Activated CD4-positive, alpha-beta T cell treated with anti-CD3 and anti-CD28 coated beads, Interleukin-2, amount 50 U/mL, for 24 hours (primary cell): ENCODE measurements at places on chromosomes 11 and 22.

DNA sequence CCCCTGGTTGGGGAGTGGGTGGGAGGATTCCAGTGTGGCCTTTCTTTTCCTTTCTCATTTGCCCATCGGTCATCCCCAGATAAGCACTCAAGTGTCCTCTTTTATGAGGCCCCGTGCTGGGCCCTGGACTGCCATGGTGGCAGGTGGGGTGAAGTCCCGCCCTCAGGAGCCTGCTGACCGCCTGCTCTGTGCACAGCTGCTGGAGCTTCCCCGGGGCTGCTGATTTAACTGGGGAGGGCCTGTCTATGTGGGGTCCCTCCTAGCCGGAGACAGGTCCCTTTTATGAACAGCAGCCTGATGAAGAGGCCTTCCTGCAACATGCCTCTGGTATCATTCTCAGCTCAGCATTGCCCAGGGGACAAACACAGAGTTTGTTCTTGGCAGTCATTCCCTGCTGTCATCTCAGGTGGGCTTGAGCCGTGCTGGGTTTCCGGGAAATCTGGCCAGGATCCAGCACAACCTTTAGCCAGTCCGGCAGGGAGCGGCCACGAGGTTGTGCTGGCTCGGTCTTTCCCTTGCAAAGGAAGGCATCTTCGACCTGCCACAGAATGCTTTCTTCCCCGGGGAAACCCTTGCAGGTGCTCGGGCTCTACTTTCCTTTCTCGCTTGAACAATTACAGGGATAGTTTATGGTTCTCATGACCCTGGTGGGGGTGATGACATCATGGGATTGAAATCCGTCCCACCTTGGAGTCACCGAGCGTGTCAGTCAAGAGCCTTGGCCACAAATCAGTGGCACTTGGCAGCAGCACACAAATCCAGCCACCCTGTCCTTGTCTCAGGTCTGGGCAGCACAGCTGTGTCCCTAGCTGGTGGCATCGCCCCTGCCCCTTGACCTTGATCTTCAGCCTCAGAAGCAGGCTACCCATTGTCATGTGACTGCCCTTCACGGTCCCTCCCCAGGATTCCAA, 20.1 kb downstream of the ST14 start:
- no peak for DNase-seq

DNA sequence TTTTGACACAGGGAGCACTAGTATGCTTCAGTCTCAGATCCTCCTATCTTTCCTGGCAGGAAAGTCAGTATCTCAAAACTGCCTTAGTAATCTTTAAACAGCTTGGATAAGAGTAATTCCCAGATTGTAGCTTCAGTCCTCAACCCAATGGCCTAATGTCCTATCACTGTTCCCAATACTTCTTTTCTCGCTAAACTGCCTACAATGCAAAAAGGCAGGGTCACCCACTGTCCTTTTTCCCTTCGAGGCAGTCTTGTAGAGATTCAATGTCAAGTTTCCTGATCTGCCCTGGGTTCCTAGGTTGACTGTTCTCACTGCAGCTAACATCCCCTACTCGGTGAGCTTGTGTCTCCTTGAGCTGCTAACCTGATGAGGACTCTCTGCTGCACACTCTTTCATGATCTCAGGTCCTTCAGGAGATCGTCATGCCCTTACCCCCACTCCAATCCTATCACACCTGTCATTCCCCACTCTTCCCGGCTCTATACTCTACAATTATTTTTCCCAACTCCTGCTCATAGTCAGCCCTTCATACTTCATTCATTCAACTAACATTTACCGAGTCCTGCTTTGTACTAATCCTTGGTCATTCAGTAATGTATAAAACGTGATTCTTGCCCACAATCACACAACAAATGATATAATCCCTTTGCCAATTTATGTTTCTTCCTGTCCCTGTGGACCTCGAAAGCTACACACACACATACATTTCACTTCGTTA, 904 bp downstream of the C2CD3 start:
- no peak for DNase-seq

DNA sequence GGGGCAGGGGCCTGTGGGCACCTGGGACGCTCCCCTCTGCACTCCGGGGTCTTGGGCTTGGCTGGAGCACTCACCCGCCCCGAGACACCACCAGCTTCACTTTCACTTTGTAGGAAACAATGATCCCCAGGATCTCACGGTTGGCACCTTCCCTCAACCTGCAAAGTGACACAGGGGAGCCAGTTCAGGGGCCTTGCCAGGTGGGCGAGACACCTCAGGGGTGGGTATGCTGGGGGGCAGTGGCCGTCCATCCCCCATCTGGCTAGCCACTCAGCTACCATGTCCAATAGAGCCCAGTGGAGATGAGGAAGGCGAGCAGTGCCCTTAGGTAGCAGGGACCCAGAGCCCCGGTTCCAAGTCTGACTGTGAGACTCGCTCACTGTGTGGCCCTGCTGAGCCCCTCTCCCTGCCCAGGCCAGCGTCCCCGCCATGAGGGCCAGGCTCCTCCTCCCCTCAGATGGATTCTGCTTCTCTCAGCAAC, 32.3 kb downstream of the TPBGL start:
- DNase-seq: no peak

DNA sequence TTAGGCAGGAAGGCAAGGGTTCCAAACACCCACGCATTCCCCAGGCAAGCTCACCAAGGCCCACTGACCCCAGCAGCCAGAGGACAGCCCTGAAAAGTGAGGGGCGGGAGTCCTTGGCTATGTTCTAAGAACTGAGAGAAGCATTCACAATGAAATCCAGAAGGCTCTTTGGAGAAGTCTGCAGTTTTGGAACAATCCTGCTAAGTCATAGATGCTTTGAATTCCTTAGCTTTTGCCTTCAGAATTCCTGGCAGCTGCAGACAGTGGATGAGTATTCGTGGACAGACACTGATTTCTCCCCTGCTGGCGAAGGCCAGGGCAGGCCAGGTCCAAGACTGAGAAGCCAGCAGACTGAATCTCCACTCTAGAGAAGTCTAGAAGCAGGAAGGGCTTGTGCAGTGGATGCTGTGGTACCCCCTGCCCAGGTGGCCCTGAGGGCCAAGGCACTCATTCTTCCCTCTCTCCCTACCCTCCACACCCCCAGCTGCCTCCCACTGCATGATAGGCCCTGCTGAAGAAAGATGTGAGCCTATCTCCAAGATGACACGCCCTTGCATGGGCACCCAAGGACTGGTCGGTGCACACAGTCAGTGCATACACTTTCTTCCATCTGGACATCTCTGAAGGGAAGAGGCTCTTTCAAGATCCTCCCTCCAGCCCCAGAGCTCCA, 133.2 kb upstream of the TEAD1 start:
- no peak for DNase-seq

DNA sequence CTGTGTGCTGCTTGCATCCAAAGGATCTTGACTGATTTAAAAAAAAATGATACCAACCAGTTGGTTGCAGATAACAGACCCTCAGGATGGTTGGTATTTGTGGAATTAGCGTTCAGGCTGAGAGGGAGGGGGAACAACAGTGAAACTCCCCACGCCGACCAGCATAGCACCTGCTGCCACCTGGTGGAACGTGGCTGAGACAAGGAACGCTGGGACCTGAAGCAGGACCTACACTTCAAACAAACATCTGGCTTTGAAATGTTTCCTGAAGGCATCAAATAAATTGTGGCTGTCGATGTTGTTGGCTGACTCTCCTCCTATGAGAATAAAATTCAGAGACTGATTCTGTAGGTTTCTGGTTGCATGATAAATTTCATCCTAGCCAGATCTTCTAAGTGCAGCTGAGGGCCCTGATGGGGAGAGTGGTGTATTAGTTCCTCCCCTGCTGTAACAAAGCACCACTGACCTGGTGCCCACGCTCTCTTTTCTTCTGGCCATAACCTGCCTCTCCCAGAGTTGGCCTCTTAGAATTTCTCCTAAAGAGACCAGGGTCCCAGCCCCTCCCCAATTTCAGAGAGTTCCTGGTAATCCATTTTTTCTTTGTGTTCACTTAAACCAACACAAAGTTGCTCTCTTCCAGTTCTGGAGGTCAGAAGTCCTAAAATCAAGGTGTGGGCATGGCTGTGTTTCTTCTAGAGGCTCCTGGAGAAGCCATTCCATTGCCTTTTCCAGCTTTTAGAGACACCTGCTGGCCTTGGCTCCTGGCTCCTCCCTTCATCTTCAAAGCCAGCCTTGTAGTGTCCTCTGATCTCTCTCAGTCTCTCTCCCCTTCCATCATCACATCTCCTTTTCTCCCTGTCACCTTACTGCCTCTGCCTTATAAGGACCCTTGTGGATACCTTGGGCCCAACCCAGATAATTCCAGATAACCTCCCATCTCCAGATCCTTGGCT, 17.3 kb downstream of the APOL2 start:
- DNase-seq: no peak

DNA sequence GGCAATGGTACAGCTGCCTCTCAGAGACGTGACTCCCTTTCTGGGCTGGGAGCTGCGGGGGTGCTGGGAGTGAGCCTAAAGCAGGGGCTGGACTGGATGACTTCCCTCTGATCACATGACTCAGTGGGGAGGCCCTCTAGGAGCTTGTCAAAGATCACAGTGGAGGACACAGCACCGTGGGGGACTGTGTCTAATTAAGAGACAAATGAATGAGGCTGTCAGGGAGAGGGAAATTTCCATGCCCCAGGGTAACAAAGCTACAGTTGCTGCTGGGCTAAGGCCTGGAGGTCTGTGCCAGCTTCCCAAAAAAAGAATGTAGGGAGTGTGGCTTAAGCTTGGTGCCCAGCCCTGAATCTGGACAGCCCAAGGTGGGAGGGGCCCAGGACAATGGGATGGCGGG, 262.8 kb upstream of the PLET1 start:
- no peak for DNase-seq

GRCh38 chr11:77142091-77142975, 14.3 kb downstream of the MYO7A start:
- no peak for DNase-seq

GRCh38 chr11:35420371-35420770, 1.0 kb upstream of the SLC1A2 start:
- no peak for DNase-seq

DNA sequence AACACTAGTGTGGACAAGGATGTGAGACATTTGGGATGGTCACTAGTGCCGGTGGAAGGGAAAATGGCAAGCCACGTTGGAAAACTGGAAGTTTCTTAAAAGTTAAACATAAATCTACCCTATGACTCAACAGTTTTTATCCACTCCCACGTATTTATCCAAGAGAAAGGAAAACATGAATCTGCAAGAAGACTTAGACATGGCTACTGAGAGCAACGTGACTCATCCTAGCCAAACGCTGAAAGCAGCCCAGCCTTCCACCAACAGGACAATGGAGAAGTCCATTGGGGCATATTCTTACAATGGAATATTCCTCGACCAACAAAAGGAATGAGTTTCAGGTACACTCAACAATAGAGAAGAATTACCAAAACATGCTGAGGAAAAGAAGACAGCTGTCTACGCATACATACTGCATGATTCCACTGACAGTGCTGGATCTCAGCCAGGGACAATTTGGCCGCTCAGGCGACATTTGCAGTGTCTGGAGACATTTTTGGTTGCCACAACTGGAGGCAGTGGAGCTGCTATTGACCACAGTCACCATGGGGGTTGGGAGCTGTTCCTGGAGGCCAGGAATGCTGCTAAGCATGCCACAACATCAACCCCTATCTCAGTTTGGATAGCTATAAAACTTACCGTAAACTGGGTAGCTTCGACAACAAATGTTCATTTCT, 21.2 kb downstream of the SYT13 start:
- DNase-seq: no peak

DNA sequence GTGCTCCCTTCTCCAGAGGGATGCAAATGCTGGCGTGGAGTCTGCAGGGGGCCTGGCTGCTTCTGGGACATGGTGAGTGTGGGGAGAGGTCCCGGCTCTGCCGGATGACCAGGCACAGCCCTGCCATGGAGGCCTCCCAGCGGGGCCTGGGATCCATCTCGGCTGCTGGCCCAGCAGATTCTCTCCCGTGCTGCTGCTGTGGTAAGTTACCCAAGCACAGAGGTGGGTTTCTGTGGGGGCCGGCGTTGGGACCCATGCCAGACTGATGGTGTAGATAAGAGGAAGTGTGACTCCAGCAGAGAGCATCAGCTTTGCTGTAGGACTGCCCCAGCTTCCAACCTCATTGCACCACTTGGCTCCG, 147.5 kb upstream of the B3GAT1 start:
- no peak for DNase-seq
